ENCODE measurements at places on chromosomes 16 and 17. TPM values are rescaled to one million over a fixed set of nuclear protein-coding genes. Genes with fewer than 3 reads are reported as not detected.

DNA sequence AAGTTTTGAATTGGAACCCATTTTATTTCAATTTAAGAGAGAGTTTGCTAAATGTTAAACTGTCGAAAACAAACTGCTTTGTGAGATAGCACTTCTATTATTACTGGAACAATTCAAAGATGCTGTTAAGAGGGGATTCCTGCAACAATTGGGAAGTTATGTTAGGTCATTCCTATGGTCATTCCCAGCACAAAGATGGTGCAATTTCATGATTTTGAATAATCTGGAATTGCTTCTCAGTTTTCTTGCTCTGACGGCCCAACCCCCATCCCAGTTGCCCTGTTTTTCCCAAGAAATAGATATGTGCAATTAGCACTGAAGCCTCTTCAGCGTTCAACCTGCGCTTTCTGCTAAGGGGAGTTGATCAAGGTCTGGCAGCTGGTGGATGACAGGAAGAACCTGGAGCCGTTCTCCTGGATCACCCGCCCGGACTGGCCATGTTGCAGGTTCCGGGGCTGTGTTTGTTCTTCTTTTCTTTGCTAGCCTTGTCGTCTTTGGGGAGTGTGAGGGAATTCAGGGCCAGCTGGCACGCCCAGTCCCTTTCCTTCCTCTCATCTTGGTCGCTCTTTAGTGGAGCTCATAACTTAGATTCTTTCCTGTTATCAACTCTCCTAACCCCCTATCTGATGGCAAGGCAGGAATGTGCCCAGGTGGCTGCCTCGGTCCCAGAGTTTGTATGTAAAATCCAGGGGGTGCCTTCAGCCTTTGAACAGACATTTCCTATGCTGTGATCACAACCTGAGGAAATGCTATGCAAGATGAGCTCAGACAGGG, 29.0 kb upstream of the IRF8 start:
- DNase-seq, result no peak

DNA sequence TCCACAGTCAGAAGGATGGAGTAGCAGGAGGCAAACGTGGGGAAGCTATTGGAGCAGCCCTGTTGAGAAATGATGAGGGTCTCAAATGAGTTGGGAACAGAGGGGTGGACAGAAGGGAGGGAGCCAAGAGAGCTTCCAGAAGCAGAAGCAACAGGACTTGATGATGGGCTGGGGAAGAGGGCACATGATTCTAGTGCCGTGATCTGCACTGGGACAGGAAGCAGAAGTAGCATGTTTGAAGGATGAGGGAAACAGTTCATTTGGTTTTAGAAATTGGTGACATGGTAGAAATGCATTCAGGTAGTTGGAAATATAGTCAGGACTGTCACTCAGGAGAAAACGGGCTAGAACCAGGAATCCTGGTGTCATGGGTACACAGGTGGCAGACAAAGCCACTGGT, 19.4 kb downstream of the EMP2 start:
- no peak for DNase-seq

DNA sequence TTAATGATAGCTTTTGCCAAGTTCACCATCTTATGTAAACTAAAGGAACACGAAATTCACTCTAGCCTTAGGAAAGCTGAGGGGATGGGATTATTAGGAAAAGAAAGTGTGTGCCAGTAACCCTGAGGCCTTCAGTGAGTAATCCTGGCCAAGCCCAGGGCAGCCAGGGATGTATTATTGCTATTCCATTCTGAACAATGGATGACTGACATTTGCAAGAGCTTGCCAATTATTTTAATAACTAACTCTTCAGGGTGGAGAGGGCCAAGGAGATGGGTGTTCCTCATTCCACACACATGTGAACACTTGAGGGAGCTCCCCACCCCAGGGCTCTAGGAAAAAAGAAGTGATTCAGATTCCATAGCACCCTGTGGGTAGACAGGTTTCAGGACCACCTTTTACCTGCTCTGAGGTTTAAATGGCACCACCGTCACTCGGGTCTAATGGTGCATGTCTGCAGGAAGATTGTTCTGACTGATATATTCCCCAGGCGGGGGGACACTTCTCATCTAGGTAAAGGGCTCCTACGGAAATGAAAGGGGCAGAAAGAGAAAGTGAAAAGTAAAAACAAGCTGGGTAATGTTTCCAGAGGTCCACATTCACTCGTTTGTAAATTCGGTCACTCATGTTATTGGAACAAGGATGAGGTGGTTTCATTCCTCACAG, 41.5 kb downstream of the TK2 start:
- no peak for DNase-seq

- peak; percentile 72 for DNase-seq
These were observed 18.9 kb upstream of the P2RX1 start for GRCh38 chr17:3935140-3935542.

- DNase-seq, result peak; percentile 76
These were observed 42.5 kb downstream of the AKAP10 start for GRCh38 chr17:19935169-19935568.

DNA sequence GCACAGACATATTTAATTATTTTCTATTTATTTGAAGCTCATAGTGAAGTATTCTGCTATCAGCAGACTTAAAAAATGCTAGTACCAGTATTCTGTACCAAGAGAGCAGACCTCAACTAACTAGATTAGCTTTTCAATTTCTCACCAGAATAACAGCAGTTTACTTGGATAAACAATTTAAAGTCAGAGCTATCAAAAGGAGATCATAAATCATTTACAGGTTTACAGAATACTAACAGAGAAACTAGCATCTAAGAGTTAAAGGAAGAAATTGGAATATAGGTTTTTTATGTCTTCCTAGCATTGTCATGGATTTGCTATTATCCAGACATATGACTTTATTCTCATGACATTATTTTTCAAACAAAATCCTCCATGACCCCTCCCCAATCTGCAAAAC, 3.4 kb downstream of the SPOP start:
- no peak for DNase-seq

DNA sequence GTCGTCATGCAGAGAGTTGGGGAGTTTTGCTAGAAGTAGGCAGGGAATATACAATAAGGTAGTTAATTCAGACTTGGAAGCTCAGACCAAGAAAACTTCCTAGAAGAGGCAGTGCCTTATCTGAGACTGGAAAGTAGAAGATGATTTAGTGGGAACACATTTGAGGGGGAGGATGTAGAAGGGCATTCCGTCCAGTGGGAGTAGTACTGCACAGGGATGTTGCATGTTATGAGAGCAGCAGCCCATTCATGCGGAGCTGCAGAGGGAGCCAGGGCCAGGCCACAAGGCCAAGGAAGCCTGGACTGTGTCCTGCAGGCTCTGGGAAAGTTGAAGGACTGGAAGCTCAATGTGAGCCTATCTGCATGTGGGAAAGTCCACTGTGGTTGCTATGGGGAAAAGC, 344.5 kb upstream of the EEF2KMT start:
- no peak for DNase-seq

DNA sequence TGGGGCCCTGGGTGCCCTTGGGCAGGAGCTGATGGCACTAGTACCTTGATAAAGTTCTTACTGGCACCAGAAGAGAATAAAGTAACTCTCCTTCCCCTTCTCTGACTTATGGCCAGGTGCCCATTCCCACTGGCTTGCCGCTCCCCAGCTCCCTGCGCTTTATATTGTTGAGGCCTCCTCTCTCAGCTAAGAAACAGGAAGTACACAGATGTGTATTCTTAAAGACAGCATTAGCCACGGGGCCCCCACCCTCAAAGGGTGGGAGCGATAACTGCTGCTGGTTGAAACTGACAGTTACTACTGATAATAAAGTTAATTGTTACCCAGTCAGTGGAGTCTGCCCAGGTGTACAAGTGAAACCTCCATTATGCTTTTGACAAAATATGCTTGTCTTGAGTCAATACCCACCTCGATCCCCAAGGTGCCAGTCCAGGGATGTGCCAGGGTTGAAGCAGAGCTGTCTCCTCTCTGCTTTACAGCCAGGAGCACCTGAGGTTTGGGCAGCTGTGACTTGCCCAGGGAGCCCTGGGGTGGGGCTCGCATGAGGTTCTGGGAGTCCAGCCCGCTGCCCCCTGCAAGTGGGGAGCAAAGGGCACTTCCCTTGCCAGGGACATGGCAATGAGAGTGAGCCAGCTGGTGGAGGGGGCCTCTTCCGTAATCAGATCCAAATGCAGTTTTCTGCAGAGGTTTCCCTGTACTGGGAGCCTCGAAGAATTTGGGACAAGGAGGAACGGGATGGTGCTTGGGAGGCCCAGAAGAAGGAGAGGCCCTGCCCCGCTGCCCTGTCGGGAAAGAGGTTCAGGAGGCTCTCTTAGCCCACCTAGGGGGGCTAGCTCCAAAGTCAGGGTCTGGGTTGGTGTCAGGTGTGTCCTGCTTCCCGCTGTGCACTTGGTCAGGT, 5.4 kb upstream of the CLDN9 start:
- no peak for DNase-seq

Gene NHLRC4
- total RNA-seq, result 0.56 TPM

Gene GRB7
- total RNA-seq, result 0.18 TPM
